ENCODE measurements at places on chromosomes 4 and X. TPM values are rescaled to one million over a fixed set of nuclear protein-coding genes. Genes with fewer than 3 reads are reported as not detected.

IBSP gene
- not detected for polyA plus RNA-seq

PCDH11X gene
- 0.06 TPM for polyA plus RNA-seq

ZBTB49 gene
- 10.5 TPM for polyA plus RNA-seq

FGG gene
- polyA plus RNA-seq = not detected

MAMLD1 gene
- 7.9 TPM for polyA plus RNA-seq

SCML1 gene
- polyA plus RNA-seq = 15.8 TPM

- DNase-seq = no peak
Measured at GRCh38 chrX:129726307-129727111, 12.3 kb upstream of the XPNPEP2 start.

DNA sequence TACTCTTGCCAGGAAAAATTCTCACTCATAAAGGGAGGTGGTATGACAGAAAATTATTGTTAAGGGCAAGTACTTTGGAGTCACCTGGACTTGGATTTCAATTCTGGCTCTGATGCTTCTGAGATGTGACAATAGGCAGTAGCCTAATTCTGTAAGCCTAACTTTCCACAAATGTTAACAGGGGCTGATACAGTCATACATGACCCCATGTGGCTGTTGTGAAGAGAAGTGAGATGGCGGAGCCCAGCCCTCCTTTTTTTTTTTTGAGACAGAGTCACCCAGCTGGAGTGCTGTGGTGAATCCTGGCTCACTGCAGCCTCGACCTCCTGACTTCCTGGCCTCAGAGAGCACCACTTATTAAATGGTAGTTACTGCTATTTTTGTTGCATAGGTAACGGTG lies 54.4 kb upstream of the IRF2 start:
- no peak for DNase-seq

GRCh38 chr4:130178106-130178505 lies 1082.2 kb downstream of the C4orf33 start:
- DNase-seq = no peak

DNA sequence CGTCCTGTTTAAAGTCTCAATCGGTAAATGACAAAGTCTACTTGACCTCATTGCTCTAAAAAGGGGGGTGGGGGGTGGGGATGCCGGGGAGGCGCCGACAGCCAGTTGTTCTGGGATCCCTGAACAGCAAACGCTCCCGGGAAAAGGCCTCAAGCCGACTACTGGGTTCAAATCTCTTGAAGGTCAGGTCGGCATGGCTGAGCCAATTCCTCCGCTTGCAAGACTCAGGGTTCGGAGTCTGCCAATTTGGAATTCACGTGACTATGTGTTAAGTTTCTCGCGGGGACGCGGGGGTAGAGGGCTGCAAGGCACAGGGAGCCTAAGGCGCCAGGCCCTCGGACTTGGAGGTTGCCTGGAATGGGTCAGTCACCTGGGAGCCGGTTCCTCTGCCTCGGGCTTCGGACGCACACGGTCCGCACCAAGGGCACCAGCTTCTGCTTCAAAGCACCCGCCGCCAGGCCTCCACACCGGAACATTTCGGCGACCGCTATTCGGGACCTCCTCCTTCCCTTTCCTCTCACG lies 399 bp downstream of the AIFM1 start:
- no peak for DNase-seq

GRCh38 chr4:77141964-77142645 lies 14.9 kb upstream of the CCNG2 start:
- no peak for DNase-seq

DNA sequence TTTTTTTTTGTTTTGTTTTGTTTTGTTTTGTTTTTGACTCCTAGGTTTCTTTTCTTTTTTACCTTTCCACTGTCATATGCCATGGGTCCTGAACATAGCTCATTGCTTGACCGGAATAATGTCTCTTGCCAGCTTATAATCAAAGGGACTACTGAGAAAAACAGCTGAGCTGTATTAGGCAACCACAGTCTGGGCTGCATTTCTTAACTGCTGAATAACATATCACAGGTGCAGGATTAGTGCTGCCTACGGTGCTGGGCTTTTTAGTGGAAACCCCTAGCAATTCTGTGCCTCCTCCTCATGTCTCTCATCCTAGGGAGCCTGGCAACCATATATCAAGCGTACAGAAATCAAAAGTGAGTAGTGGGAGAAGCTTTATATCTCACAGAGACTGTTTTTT lies 333.5 kb downstream of the BMPR1B start:
- DNase-seq = no peak

DNA sequence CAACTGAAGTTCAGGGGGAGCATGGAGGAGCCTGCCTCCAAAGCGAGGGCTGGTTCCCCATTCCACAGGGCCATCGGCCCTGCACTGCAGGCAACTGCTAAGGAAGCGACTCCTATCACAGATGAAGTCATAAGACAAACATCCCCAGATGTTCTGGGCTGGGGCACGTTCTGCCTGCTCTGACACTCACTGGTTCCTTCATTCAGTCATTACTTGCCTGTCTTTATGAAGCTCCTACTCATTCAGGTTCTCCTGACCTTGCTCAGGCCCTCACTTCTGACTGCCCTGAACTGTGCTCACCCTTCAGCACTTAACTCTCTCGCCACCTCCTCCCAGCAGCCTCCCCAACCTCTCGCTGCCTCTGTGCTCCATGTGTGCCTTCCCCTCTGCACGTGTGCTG lies 2.5 kb upstream of the SLC2A9 start:
- DNase-seq = no peak

- DNase-seq = no peak
Measured at GRCh38 chr4:27013012-27013411, 152.4 kb downstream of the STIM2 start.

GRCh38 chr4:52157641-52158316 lies 106.7 kb downstream of the SPATA18 start:
- no peak for DNase-seq

DNA sequence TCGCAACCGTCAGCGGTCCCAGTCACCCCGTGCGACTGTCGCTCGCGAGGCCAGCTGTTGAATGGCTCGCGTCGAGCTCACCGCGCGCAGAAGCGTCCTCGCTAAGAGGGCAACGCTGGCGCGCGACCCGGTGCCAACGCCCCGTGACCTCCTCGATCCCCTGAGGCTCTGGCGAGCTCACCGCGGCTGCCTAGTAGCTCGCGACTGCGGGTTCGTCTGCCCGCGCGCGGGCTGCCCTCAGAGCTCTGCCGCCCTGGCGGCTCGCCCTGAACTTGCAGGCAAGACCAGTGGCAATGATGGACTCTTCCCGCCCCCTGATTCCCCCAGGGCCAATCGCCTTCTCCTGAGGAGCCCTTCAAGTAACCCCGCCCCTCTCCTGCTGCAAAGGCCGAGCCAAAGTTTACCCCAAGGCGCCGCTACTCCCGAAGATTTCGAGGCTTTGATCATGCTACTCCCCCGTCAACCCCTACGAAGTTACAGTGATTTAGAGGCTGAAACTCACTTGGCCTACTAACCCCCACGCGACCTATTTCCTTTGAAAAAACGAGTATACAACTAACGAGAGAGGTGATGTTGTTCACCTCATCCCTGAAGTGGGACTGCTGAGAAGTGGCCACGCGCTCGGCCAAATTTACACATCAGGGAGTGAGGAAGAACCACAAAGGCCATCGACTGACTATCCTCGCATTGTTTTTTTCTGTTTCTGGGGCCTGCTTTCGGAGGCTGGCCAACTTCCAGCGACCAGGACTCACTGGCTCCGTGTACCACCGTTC lies 37.5 kb downstream of the PGRMC1 start:
- no peak for DNase-seq

- no peak for DNase-seq
Measured at GRCh38 chr4:74433541-74434172, 11.3 kb upstream of the AREG start.

GRCh38 chrX:47900833-47901232 lies 64.1 kb downstream of the ZNF81 start:
- no peak for DNase-seq
